ENCODE measurements at places on chromosomes 1 and 21.

DNA sequence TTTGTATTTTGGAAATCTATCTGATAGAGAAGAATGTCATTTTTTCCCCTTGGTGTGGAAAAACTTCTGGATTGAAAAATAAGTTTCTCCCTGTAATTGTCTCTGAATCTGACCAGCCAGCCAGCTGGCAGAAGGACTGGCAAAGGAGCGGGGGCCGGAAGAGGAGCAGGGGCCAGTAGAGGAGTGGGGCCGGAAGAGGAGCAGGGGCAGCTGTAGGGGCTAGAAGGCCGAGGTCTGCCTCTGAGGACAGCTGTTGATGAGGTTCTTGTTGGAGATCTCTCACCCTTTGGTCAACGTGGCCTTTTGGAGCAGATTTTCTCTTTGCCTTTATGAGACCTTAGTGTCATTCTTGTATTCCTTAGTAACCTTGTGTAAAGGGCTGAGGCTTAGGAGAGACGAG lies 121.8 kb downstream of the GALNT2 start:
- DNase-seq: no peak

DNA sequence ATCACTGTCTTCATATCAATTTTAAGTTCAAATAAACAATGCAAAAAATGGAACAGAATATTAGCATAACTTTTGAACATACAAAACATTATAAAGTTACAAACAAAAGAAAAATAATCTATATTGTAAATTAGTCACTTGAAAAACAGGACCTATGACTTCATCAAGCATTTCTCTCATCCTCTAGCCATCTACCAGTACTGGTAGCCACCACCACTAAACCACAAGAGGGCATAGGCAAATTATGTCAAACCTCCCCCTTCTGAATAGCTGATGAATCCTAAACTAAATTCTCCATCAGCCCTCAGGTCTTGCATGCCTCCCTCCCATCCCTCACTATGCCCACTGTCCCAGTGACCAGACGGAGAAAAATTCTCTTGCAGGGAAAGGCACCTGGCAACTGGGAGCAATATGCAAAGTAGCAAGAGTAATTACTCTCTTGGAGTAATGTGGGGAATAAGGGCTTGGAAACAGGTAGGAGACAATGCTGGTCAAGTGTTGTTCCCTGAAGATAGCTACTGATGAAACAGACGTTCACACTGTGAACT lies 37.1 kb downstream of the SSX2IP start:
- DNase-seq: no peak

- no peak for DNase-seq
These were observed 7.6 kb downstream of the AGPAT3 start for GRCh38 chr21:43872531-43873197.

GRCh38 chr21:42554251-42554961 lies 40.8 kb downstream of the SLC37A1 start:
- DNase-seq: no peak

DNA sequence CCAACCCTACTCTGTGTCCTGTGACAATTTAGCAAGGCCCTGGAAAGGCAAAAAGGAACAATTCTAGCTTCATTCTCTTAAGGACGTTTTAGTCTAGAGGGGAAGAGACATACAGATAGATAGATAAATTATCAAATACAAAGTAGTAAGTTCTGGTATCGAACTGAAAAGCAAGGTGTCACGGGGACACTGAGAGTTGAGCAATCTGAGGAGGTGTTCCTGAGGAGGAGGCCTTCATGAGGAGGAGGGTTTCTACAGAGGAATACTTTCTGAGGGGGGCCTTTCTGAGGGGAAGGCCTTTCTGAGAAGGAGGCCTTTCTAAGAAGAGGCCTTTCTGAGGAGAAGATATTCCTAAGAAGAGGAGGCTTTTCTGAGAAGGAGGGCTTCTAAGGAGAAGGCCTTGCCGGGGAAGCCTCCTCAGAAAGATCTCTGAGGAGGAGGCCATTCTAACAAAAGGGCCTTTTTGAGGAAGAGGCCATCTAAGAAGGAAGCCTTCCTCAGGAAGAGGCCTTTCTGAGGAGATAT lies 155.9 kb upstream of the COA6 start:
- no peak for DNase-seq

- DNase-seq: no peak
These were observed 203.0 kb downstream of the SLC35F3 start for GRCh38 chr1:234107416-234108021.

DNA sequence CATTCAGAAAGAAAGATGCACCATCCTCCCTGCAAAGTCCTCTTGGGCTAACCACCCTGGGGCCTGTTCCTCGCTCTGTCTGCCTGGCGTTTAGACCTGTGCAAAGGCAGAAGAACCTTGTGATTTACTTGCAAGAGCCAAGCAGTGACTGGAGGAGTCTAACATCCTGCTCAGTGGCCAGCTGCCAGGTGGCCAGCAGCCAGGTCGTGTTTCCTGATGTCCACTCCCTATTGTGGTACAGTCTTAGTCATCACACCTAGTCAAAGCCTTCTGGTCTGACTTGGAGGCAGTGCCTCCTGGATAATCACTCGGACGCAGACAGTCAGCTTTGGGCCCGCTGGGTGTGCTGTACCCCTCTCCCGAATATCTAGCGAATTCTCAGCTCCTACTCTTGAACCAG lies 118.1 kb downstream of the PGBD5 start:
- no peak for DNase-seq

DNA sequence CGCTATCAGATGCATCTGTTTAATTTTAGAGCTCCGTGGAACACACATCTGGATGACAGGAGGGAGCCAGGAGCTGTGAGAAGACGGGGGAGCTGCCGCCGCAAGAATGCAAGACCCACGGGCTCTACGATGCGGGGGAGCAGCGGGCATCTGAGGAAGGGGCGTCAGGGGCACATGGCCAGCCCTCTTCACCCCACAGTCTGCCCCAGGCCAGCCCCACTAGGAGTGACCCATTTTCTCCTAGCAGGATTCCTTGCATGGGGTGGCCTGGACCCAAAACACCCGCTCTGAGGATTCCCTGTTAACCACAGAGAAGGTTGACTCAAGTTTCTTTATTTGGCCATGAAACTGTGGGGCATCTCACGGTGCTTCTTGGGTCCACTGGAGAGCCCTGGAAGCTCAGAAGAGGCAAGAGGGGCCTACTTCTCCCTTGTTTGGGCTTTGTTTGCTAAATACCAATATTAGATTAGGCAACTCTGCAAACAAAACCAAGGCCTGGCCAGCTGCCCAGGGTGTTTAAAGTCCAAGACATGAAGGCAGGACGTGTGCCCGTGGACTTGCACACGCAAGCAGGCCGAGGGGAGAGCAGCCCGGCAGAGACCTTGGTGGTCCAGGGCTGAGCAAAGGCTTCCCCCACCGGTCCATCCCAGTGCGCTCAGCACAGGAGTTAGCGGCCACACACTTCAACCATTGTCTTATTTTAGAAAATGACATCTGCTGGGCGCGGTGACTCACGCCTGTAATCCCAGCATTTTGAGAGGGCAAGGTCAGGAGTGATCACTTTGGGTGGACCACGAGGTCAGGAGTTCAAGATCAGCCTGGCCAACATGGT lies 89.8 kb downstream of the DHRS3 start:
- DNase-seq: no peak

- DNase-seq: no peak
These were observed 13.1 kb upstream of the SLC25A34 start for GRCh38 chr1:15722836-15723532.
